Suppressor macrophage treated with lipopolysaccharide for 1 hour (primary cell): ENCODE measurements at places on chromosomes 3 and 15.
A peak's percentile ranks its signal among the peaks of the same experiment; 100 is the strongest.

GRCh38 chr3:158458464-158458863 is 112.5 kb upstream of the MLF1 start:
- DNase-seq, result no peak

DNA sequence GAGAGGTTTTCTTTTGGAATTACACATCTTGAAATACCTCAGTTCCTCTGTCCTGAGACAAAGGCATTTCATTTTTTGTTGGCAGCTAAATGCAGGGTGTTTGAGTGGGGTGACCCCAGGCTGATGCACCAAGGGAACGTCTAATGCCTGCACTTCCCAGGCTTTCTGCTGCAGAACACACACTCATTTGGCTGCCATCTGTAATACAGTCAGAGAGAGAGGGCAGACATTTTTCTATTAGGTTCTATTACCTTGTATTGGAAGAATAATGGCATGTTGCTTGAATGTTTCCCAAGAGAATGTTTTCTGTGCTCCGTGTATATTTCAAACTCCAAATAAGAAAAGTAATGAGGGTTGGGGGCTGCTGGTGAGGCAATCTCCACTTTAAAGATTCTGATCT is 87.1 kb downstream of the PTPRG start:
- DNase-seq, result no peak

GRCh38 chr15:32124726-32125125 is 94.4 kb downstream of the CHRNA7 start:
- no peak for DNase-seq

GRCh38 chr3:154060238-154061000 is 60.8 kb upstream of the ARHGEF26 start:
- DNase-seq, result no peak

- DNase-seq, result no peak
Measured at GRCh38 chr15:71124937-71125790, 9.9 kb downstream of the THSD4 start.

GRCh38 chr15:31035610-31036009 is 44.2 kb upstream of the MTMR10 start:
- no peak for DNase-seq

DNA sequence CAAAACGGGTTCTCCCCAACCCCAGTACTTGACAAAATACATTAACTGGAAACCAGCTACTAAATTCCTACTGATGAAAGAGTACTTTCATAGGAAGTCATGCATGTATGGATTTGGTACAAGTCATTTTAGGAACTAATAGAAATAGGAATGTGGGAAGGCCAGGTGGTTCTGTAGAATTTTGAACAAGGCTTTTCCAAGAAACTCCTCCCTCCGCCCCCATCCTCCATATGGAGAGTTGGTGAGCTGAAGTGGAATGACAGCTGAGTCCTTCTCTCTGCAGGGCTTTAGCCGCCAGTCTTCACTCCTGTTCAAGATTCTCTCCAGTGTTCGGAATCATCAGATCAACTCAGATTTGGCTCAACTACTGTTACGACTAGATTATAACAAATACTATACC is 33.2 kb downstream of the TUBGCP4 start:
- DNase-seq, result no peak

- DNase-seq, result no peak
Measured at GRCh38 chr3:139537361-139537760, 2.2 kb downstream of the RBP1 start.

GRCh38 chr3:53718462-53718861 is 127.8 kb downstream of the CHDH start:
- no peak for DNase-seq

- no peak for DNase-seq
Measured at GRCh38 chr3:72696815-72697214, 151.4 kb downstream of the SHQ1 start.

DNA sequence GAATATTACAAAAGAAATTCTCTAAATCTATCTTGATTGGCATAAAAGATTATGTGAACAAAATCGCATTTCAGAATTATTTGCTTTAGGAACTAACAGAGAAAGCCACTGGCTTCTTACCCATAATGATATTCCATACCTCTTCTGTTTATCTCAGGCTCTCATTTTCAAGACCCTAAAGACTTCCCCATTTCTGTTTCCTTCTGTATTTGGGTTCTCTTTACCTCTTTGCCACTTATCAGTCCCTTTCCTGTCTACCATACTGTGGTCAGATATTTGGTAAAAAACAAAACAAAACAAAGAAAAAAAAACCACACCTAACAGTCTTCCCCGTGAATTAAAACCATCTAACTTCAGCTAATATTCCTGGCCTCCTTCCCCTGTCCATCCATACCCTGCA is 108.5 kb downstream of the LRRC28 start:
- DNase-seq, result no peak

DNA sequence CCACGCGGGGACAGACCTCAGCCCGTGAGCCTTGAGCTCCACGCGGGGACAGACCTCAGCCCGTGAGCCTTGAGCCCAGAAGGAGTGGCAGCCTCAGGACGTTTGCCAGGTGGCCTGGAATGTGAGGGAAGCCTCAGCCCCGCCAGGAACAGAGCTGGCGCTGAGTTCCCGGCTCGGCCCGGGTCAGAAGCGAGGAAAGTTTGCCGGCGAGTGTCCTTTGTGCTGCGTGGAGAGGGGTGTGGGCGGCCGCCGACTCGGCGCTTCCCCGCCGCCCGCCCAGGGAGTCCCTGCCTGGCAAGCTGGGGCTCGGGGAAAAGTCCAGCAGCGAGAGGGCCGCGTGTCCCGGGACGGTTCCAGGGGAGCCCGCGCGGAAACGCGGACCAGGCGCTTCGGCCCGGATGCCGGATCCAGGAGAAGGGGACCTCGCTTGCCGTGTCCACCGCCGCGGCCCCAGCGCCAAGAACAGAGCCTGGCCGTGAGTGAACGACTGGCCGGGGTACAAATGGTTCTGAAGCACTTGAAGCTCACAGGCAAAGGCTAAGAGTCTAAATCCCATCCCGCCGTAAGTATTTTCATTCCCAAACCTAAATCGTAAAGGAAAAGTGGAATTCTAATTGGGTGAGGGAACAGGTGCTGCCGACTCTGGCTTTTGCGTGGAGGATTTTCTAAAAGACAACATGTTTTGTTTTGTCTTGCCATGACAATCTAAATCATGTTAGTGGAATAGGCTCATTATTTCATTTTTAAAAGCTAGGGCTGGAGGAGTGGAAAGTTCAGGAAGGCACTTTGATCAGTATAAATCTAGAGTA is 1.7 kb downstream of the LRRN1 start:
- peak; percentile 22 for DNase-seq

DNA sequence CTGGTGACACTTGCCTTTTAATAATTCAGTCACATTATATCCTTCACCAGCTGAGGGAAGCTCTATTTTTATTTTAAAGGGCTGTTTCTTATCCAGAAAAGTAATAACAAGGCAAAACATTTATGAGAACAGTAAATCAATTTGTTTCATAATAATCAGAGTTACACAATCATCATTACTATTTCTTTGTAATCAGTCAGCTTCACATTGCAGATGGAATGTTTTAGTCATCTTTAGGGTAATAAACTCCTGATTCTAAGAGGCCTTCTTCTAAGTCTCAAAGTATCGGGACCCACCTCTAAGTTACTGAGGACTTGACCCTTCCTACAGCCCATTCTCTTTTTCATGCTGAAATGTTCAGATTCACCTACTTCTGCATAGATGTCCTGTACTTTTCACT is 298.3 kb upstream of the TGFBR2 start:
- DNase-seq, result no peak

- peak; percentile 75 for DNase-seq
Measured at GRCh38 chr15:51775967-51776816, 24.8 kb downstream of the TMOD2 start.
